ENCODE measurements at places on chromosomes 3 and 15.

DNA sequence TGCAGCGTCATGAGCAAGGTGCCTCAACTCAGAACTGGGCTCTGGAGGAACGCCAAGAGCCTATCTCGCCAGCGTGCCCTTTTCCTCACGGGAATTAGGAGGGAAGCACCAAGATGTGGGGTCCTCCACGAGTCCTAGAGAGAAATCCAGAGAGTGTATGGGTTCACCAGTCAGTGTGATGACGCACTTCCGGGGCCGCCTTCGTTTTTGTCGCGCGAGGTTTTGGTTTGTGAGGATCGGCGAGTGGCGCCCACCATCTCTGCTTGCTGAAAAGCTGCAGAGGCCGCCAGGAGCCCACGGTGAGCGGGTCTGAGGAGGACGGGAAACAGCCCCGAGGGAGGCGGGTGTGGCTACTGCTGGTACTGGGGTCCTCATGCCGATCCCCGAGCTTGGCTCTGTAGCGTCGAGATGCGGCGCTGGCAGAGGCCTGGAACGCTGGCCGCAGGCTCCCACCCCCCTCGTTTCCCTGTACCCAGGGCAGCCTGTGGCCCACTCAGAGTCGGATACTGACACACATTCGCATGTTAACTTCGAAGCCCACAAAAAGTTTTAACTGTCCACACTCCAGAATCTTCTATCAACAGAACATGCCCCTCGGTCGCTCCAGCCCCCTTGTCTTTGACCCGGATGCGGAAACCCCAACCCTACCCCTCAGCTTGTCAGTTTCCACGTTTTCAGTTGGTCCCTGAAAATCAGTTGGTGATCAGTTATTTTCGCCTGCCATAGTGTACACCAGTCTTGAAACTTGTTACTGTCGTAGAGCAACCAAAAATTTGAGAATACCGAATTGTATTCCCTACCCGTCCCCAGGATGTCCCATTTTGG lies 30.4 kb downstream of the ZNF662 start:
- no peak for DNase-seq

GRCh38 chr3:186444288-186444687 lies 82.3 kb upstream of the DGKG start:
- DNase-seq = no peak

- DNase-seq = no peak
Observed at GRCh38 chr3:33790091-33790490, 8.3 kb upstream of the PDCD6IP start.

- DNase-seq = no peak
Observed at GRCh38 chr15:98304371-98304770, 343.9 kb downstream of the ARRDC4 start.

GRCh38 chr3:41265011-41265545 lies 65.8 kb downstream of the CTNNB1 start:
- DNase-seq = no peak

Data from activated CD8-positive, alpha-beta memory T cell treated with anti-CD3 and anti-CD28 coated beads for 1 hour (primary cell).